ENCODE measurements at places on chromosomes 12 and 14.
A peak's percentile ranks its signal among the peaks of the same experiment; 100 is the strongest.

- DNase-seq: no peak
Measured at GRCh38 chr12:93589081-93589480, 16.6 kb downstream of the SOCS2 start.

GRCh38 chr14:74756326-74756725 lies 6.8 kb upstream of the YLPM1 start:
- no peak for DNase-seq

GRCh38 chr12:20370014-20370386 lies 1.7 kb downstream of the PDE3A start:
- DNase-seq: no peak

DNA sequence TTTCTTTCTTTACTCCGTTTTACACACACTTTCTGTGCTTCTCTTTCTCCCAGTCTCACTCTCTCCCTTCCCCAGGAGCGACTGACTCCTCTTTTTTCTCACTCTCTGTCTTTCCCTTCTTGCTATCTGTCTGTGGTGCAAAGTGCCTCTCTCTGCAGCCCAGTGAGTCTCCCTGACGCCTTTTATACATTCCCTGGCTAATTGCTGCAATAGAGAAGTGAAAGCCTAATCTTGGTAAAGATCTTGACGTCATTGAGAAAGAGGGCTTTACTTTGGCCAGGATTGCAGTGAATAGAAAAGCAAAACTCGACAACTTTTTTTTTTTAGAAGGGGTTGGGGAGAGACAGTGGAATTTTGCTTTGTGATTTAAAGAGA lies 706 bp upstream of the DIO2 start:
- DNase-seq: peak; percentile 31

DNA sequence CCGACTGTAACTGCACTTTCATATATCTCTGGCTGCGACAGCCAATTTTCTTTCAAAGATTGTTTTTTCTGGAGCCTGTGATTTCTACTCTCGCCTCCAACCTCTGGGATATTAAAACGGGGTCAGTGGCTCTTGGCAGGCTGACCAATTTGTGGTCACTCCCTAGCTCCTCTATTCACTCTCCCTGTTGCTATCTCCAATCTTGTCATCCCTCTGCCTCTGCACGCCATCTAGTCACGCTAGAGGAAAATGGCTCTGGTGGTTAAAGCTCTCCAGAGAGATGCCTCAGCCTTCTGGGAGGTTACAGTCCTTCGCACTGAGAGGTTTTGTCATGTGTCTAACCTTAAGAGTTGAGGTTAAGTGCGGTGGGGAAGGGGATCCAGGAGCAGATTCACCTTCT lies 59.8 kb upstream of the CISTR start:
- DNase-seq: no peak

- DNase-seq: no peak
Measured at GRCh38 chr12:121800694-121801594, 2.9 kb upstream of the SETD1B start.

DNA sequence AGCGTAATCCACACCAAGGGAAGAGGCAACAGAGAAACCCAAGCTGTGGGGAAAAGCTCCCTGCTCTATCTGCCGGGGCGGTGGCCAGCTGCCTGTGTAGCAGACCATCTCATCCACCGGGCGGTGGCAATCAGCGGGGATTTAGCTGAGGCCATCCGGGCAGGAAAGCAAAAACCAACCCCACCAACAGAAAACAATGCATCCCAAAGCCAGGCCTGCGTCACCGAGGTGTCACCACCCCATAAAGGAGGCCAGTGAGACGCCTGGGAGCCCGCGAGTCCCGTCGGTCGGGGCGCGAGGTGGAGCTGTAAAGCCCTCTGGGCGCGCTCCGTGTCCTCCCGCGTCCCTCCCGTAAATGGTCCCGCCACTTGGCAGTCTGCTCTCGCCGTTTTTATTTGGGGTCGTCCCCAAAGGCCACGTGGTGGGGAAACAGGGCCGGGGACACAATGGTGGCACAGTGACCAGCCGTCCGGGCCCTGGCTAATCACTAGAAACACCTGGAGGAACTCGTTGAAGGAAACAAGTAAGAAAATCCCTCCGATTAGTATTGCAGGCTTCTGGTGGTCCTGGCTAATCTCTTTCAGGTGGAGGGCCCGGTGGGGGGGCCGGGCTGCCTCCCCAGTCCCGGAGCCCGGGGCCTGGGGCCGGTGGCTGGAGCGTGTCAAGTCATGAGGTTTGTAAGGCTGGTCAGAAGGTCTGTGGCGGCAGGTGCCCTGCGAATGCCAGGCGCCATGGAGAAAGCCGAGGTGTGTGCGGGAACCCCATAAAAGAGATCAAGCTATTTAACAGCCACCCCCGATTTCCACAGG lies 94.7 kb upstream of the GSC start:
- DNase-seq: no peak

DNA sequence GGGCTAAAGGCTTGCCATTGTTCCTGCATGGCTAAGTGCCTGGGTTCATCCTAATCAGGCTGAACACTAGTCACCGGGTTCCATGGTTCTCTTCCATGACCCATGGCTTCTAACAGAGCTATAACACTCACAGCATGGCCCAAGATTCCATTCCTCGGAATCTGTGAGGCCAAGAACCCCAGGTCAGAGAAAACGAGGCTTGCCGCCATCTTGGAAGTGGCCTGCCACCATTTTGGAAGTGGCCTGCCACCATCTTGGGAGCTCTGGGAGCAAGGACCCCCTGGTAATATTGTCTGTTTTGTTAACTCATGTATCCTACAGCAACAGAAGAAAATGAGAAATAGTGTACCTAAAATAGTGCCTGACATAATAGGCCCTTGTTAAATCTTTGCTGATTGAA lies 92.7 kb downstream of the ADAMTS20 start:
- DNase-seq: no peak

- DNase-seq: peak; percentile 54
Measured at GRCh38 chr14:26281280-26281998, 316.4 kb downstream of the NOVA1 start.

DNA sequence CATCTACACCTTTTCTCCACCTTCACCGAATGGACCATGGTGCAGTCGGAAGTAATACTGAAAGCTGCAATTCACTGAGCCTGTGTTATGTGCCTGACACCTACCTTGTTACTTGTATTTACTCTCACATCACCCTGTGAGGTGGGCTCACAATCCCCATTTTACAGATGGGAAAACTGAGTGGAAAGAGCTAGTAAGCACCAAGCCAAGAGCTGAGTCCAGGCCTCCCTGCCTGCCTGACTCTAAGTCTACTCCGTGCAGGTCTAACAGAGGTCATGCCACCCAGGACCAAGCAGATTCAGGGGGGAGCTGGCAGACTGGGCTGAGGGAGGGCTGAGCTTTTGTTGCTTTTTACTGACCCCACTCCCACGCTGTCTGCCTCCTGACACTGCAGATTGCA lies 29.1 kb upstream of the TC2N start:
- DNase-seq: no peak

DNA sequence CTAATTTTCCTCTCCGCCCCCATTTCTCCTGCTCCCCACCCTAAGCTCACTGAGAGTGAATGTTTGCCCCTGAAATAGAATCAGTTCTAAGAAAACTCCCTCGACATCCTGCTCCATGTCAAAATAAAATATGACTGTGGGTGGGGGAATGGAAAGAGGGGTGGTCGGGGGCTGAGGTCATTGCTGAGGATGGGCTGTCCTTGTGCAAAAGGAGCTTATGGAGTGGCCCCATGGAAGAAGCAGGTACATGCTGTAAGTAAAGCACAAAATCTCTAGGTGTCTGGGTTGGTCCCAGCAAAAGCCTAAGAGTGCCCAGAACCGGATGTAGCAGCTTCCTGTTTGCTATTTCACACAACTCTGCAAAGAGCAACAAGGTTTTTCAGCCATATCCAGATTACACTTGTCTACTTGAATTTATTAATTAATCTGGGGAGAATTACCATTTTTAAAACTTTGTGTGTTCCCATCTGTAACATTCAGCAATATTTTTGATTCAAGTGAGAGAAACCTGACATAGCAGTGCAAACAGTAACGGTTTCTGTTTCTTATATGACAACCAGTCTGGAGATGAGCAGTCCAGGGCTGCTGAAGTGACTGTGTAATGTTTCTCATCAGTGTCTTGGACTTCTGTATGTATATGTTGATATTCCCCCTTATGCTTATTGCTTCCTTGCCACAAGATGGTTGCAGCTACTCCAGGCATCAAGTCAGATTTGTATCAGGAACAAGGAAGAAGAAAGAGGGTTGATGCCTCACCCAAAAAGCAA lies 40.4 kb upstream of the GZMB start:
- no peak for DNase-seq

DNA sequence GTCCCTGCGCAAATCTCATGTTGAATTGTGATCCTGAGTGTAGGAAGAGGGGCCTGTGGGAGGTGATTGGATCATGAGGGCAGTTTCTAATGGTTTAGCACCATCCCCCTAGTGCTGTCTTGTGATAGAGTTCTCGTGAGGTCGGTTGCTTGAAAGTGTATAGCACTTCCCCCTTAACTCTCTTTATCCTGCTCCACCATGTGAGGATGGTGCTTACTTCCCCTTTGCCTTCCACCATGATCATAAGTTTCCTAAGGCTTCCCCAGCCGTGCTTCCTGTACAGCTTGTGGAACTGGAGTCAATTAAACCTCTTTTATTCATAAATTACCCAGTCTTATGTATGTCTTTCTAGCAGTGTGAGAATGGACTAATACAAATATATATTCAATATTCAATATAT lies 303.7 kb upstream of the SEL1L start:
- DNase-seq: no peak

DNA sequence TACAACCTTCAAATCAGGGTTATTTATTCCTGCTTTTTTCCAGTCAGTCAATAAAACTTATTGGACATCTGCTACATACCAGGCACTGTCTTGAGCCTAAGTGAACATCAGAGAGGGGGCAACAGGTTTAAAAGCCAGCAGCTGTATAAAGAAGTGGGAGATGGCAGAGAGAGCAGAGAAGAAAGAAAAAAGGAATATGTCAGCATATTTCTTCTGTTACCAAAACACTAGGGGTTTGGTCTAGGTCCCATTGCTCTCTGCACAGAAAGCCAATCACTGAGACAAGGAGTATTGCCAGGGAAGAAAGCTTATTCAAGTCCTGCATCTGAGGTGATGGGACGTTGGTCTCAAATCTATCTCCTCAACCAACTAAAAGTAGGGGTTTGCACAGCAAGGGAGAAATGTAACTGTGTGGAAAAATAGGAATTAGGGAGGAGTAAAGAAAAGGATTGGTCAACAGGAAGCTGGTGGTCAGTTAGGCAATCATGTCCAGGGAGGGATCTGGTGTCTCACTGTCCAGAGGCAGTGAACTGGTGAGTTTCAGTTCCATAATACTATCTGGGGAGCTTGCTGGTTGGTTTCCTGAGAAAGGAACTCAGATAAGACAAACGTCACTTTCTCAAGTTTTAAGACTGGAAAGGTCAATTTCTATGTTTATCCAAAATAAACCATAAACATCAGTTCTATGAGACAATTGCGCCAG lies 107.5 kb downstream of the PHLDA1 start:
- DNase-seq: no peak

- no peak for DNase-seq
Measured at GRCh38 chr14:93683226-93683625, 105.1 kb downstream of the PRIMA1 start.

- DNase-seq: no peak
Measured at GRCh38 chr14:91127401-91127801, 13.5 kb downstream of the DGLUCY start.

- DNase-seq: no peak
Measured at GRCh38 chr12:12592930-12593329, 18.7 kb upstream of the CREBL2 start.

- no peak for DNase-seq
Measured at GRCh38 chr14:80078501-80078900, 132.8 kb downstream of the DIO2 start.

GRCh38 chr12:115341442-115341841 lies 657.5 kb upstream of the TBX3 start:
- DNase-seq: peak; percentile 94

- peak; percentile 69 for DNase-seq
Measured at GRCh38 chr12:12010277-12011039, 60.3 kb upstream of the BCL2L14 start.

- DNase-seq: no peak
Measured at GRCh38 chr12:132638541-132639408, 20.2 kb downstream of the P2RX2 start.

Measured in fibroblast of skin of left biceps (primary cell).